ENCODE measurements at places on chromosomes 4 and X.

- no peak for DNase-seq
Measured at GRCh38 chr4:23788460-23788859, 101.4 kb downstream of the PPARGC1A start.

- no peak for DNase-seq
Measured at GRCh38 chr4:3391422-3391821, 50.3 kb upstream of the HGFAC start.

- DNase-seq: no peak
Measured at GRCh38 chr4:24932515-24933225, 19.8 kb upstream of the CCDC149 start.

DNA sequence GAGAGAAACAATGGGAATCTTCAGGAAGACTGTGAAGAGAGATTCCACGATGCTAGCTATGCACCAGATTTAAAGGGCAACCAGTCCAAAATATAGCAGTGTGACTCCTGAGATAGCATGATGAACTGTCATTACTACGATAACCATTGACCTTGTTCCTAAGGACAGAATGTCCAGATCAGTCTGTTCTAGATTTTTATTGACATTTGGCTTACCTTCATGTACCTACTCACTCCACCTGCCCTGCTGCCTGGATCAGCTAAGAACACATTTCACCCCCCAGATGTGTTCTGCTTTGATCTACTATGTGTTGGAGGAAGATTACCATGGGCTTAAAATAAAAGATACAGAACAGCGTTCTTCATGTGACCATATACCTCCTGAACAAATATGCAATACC is 50.1 kb downstream of the ELF2 start:
- no peak for DNase-seq

- no peak for DNase-seq
Measured at GRCh38 chr4:22090661-22091351, 142.2 kb upstream of the KCNIP4 start.

- DNase-seq: no peak
Measured at GRCh38 chr4:56426273-56426672, 9.1 kb downstream of the PPAT start.

GRCh38 chr4:158513256-158513655 is 8.4 kb upstream of the RXFP1 start:
- DNase-seq: no peak

DNA sequence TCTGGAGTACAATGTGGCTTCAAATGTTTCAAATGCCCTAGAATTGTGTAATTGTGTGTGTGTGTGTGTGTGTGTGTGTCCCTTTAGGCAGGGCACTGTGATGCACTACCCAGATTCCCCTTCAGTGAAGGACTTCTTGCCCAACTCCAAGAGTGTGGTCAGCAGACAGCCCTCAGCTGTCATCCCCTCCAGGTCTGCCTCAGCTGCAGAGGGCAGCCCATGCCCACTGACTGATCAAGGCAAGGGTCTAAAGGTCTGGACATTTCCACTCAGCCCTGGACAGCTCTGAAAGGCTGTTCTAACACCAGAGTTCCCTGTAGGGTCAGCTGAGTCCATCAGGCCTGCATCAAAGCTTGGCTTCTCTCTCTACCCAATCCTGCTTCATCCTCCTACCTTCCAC is 83.9 kb upstream of the USP9X start:
- DNase-seq: no peak

- DNase-seq: no peak
Measured at GRCh38 chr4:158704274-158704673, 18.9 kb downstream of the PPID start.

- DNase-seq: peak; percentile 66
Measured at GRCh38 chr4:165131247-165131832, 18.7 kb upstream of the TMEM192 start.
